ENCODE measurements at places on chromosomes 7 and 10.

GRCh38 chr10:28020993-28021982 is 22.4 kb upstream of the ODAD2 start:
- DNase-seq, result no peak

DNA sequence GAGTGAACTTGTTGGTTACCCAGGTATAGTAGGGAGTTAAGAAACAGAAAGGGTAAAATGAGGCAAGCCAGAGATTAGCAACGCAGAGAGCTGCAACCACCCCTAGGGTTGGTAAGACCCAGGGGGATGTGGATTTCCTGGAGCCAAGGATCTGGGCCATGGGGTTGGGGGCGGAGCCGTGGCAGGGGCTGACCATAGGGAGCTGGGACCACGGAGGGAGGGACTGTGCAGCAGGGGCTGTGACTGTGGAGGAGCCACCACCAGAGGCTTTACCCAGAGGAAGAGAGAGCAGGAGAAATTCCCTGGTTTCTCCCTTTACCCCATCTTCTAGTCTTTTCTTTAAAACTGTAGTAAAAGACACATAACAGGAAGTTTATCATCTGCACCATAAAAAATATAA is 58.6 kb upstream of the BAIAP2L1 start:
- DNase-seq, result no peak

GRCh38 chr10:81680359-81680758 is 194.6 kb upstream of the NRG3 start:
- no peak for DNase-seq

- DNase-seq, result no peak
Observed at GRCh38 chr7:121078701-121079227, 90.3 kb downstream of the CPED1 start.

- DNase-seq, result no peak
Observed at GRCh38 chr7:158664406-158664805, 40.2 kb downstream of the NCAPG2 start.

- DNase-seq, result no peak
Observed at GRCh38 chr10:123136806-123137642, 1.3 kb downstream of the HMX3 start.

DNA sequence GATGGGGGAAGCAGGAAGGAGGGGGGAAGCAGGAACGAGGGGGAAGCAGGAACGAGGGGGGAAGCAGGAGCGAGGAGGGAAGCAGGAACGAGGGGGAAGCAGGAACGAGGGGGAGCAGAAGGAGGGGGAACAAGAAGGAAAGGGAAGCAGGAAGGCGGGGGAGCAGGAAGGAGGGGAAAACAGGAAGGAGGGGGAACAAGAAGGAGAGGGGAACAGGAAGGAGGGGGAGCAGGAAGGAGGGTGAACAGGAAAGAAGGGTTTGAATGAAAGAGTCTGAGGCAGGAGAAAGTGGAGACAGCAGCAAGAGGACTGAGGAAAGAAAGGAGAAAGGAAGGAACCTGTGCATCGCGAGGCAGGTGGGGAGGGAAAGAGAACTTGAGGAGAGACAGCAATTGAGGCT is 256.6 kb downstream of the PTEN start:
- peak; percentile 10 for DNase-seq

DNA sequence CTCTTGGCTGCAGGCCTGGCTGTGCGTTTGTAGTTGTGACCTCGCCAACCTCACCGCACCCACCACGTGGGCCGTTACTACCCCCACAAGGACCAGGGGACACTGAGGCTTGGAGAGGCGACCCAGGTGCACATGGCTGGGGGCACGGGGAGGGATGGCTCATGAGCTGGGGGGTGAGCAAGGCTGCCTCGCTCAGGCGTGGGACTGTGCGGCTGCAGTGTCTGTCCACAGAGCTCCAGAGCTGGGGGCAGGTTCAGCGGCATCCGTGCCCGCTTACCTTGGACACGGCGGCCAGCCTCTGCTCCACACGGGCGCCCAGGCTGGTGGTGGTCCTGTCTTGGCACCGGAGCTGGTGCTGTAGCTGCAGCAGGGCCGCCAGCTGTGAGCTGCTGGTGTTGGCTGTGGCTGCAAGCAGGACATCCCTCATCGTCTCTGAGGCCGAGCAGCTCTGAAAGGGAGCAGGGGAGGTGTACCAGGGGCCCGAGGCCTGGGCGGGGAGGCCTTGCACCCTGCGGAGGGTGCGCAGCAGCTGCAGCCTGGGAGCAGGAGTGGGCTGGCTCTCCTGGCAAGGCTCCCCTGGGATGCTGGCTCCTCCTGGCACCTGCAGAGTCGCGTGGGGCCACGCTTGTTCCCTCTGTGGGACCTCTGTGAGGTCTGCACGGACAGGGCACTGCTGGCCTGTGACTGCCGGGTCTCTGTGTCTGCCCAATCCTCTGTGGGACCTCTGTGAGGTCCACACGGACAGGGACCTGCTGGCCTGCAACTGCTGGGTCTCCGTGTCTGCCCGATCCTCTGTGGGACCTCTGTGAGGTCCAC is 60.0 kb upstream of the NKX6-2 start:
- DNase-seq, result no peak

GRCh38 chr10:128859738-128860386 is 607.2 kb upstream of the MGMT start:
- DNase-seq, result peak; percentile 2

DNA sequence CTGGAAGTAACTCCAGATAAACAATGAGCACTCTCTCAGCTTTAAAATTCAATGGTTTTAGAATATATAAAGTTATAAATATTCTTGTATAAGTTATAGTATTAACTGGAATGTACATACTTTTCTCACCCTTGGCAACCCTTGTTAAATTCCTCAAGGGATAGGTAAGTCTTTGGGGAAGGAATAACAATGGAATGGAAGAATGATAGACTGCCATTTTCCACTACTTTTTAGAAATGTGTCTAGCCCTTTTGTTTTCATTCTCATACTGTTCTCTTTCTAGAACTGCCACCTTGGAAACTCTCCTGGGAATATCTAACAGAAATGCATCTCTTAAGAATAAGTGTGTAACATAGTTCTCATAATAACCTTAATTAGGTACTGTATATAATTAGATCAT is 8.3 kb downstream of the KIF5B start:
- no peak for DNase-seq

- no peak for DNase-seq
Observed at GRCh38 chr7:33477719-33478480, 348.5 kb downstream of the BBS9 start.

- no peak for DNase-seq
Observed at GRCh38 chr7:90474284-90475210, 5.1 kb downstream of the PTTG1IP2 start.

GRCh38 chr10:117754770-117755658 is 212.5 kb downstream of the EMX2 start:
- no peak for DNase-seq

DNA sequence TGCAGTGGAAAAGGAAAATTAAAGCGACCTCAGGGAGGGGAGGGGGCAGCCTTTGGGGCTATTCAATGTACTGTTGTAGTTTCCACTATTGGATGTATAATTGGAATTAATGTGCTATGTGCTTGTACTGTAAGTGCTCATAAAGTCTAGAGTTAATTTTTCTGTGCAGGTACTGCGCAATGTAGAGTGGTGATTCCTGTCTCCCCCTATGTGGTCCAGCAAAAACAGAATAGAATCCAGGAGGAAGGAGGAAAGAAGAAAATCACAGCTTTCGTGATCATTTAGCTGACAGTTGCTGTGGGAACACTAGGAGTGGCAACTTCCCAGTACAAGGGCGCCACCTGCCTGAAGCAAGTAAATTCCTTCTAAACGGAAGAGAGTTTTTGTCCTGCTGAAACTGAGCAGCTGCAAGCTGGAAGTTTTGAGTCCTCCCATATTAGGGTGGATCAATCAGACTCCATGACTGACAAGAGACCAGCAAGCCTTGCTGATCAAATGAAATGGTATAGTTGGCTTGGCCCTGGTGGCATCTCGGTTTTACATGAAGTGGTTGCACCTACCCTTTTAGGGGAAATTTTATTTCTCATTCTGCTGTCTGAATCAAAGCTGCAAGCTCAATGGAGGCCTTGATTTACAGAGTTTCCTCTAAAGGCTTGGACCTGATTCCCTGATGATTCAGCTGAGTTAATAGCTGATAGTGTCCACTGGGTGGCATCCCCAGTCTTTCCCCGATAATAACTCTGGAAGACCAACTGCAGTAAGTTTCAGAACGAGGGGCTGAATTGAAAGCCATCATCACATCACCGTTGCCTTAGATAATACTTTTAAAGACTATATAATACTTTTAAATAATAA is 299.8 kb downstream of the HGF start:
- peak; percentile 79 for DNase-seq

DNA sequence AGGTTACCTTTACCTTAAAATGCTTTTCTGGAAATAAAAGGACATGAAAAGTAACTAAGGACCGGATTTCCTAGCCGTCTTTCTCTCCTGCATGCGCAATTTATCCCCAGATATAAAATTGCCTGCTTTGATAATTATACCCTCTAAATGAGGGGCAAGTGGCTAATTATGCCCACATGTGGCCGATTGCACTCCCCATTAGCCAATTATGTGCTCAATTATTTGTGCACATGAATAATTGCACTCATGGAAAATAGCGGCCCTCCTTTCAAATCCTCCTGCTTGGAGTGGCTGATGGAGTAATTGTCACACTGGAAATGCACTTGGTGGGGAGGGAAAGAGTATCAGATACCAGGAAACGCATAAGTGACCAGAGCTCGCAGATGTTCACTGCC is 66.4 kb upstream of the ATRNL1 start:
- no peak for DNase-seq

DNA sequence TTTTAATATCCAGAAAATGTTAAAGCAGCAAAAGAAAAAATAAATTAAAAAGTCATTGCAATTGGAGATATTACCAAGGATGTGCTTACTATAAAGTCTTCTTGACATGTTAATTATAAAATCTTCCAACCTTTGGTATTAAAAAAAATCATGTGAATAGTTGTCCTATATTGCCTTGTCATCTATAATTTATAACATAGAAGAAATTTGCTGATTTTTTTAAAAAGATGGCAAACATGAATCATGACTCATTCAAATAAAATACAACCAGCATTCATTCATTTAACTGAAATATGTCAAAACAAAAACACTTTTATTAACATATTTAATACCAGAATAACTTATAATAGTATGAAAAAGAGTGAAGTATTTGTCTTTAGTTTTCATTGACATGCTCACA is 72.6 kb downstream of the MKX start:
- DNase-seq, result no peak

DNA sequence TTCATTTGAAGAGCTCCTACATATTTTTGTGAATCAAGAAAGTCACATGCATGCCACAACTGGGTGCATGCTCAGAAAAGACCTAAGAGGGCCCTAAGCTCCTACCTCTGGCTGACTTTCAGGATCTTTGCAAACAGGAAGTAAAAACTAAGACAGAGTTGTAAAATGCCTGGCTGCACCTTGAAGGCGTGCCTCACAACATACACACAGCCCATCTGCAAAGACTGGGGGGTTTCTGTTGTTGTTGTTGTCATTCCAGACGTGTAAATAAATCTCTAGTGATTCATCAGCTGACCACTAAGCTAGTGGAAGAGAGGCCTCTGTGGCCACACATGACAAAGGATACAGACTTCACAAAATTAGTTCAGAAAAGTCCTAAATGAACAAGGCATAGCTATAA is 31.8 kb downstream of the SMURF1 start:
- DNase-seq, result no peak

DNA sequence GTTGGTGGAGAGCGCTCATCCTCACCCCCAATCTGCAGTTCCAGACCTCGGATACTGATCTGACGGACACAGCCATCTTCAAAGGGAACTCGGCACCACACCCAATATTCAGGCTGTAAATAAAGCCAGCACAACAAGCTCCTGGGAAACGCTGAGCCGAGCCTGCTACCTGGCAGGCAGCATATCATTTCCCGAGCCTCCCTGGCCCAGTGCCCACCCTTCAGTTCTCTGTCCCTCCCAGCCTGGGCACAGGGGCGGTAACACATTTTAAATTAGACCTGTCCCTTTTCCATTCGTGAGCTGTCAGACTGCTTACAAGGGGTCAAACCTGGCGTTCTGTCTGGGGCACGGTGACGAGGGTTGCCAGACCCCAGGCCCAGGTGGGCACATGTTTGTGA is 250.5 kb downstream of the ARHGAP12 start:
- peak; percentile 2 for DNase-seq

DNA sequence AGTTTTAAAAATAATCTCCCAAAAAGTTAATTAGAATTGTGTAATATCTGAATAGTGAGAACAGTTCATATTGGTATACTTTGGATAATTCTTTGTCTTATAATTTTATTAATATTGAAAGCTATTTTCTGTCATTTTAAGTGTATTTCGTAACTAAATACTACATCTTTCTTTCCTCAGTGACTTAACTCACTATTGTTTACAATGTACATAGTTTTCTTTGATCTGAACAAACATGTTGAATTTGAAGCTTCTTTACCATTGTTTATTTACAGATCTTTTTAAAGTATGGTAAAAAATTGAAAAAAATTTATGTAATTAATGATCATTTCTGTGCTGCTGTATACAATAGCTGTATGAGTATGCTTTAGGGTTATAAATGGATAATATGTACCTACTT is 5.1 kb downstream of the PDCD4 start:
- no peak for DNase-seq

GRCh38 chr7:794207-794606 is 38.1 kb upstream of the SUN1 start:
- no peak for DNase-seq

- DNase-seq, result no peak
Observed at GRCh38 chr7:47720141-47720906, 138.4 kb upstream of the TNS3 start.

DNA sequence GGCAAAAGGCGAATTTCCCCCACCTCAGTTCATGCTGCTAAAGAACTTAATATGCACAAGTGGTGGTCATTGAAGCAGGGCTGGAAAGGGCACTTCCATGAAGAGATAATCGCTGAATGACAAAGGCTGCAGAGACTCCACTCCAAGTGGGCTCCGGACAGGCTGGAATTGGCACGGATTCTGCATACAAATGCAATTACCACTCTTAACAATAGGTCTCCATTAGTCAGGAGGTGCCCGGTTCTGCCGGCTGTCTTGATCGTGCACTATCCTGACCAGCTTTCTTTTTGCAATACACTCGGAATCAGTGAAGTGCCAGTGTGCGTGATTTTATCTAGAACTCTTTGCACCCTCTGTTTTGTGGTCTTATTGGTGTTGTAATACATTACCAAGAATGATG is 49.7 kb downstream of the INSYN2A start:
- no peak for DNase-seq

GRCh38 chr7:81333004-81333403 is 414.2 kb upstream of the SEMA3C start:
- no peak for DNase-seq

GRCh38 chr7:139328375-139328774 is 12.8 kb upstream of the FMC1 start:
- no peak for DNase-seq

- peak; percentile 70 for DNase-seq
Observed at GRCh38 chr7:102454468-102454867, 10.2 kb downstream of the ALKBH4 start.

GRCh38 chr10:30804478-30805055 is 175.0 kb upstream of the LYZL2 start:
- DNase-seq, result no peak

- DNase-seq, result no peak
Observed at GRCh38 chr7:117259615-117260014, 63.2 kb downstream of the WNT2 start.

GRCh38 chr7:17681965-17682364 is 258.3 kb downstream of the SNX13 start:
- no peak for DNase-seq

GRCh38 chr7:139936760-139937310 is 107.8 kb downstream of the TBXAS1 start:
- no peak for DNase-seq

Measured in NCI-H2171 treated with DMSO at 0.1 percent for 48 hours (cell line).